Stimulated activated CD8-positive, alpha-beta memory T cell treated with anti-CD3 and anti-CD28 coated beads, Interleukin-15, amount 100 ng/mL, for 24 hours (primary cell): ENCODE measurements at places on chromosomes 7 and 10.

DNA sequence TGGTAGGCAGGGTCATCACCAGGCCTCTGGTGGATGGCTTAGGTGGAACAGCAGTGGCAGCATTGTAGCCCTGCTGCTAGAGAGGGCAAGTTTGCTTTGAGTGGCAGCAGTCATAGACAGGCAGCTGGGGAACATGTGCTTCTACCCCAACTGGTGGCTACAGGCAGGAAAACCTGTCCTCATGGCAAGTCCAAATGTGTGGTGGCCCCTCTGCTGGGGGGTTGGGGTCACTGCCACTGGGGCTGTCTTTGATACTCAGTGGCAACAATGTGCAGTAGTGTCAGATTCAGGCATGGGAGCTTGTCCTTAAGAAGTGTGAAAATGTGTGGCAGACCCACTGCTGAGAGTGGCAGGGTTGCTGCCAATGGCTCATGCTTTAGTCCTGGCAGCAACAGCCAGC lies 186.2 kb upstream of the NPSR1 start:
- DNase-seq: no peak

GRCh38 chr10:127456122-127456521 lies 93.0 kb upstream of the NPS start:
- DNase-seq: no peak

DNA sequence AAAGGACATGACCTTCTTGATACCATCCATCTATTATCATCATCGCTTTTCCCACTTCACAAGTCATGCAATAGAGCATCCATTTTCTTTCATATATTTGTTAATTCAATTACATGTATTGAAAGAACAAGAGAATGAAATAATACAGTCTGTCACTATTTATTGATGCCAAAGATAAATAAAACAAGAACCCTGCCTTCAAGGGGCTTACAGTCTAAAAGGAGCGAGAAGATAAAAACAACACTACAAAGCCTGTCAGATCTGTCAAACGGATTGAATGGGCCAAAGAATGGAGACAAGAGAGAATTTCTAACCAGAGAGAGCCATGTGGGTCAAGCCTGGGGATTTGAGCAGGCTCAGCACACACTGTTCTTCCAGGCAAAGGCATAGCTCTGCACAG lies 15.9 kb downstream of the CPA5 start:
- DNase-seq: no peak

- DNase-seq: no peak
Measured at GRCh38 chr10:1369665-1370064, 313.5 kb downstream of the WDR37 start.

DNA sequence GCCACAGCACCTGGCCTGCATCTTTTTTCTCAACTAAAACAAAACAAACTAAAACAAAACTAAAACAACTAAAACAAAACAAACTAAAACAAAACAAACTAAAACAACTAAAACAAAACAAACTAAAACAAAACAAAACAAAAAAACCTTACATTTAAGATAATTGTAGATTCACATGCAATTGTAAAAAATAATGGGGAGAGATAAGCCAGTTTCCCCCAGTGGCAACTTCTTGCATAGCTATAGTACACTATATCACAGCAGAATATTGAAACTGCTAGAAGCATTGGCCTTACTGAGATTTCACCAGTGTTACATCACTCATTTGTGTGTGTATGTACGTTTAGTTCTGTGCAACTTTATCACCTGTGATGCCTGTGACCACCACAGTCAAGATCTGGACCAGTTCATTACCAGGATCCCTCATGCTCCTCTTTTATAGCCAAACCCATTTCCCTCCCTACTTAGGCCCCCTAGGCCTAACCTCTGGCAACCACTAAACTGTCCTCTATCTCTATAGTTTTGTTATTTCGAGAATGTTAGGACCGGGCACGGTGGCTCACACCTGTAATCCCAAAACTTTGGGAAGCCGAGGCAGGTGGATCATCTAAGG lies 9.3 kb downstream of the FXYD4 start:
- DNase-seq: no peak

- DNase-seq: no peak
Measured at GRCh38 chr7:7212612-7213011, 30.3 kb downstream of the C1GALT1 start.

DNA sequence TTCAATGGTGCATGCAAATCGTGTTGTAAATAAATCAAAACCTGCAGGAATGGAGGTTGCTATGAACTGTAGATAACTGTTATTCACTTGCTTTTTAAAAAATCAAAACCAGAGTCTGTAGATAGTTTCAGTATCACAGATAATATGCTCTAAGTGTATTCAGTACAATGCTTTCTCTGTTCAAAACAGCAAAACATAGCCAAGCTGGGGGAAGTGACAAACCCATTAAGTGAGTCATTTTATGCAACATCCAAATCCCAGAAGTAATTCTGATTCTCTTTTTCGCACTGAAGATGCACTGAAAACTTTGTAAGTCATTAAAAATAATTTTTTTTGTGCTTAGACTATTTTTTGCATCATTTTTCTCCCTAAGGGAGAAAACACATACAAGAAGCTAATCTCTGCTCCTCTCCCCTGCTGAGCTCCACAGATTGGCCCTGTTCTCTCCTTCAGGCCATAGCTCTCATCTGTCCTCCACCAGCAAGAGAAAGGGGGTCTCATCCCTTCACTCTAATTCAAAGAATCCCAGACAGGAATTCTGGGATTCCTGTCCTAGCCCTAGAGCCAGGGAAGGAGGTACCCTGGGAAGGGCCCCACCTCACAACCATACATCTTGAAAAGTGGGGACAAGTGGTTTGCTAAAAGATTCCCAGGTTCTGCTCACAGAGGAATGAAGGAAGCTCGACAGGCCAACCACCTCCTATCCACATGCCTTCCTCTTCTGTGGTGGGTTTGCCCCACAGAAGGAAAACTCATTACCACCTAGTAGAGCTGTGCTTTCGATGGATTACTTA lies 4.9 kb downstream of the PRTFDC1 start:
- DNase-seq: no peak

DNA sequence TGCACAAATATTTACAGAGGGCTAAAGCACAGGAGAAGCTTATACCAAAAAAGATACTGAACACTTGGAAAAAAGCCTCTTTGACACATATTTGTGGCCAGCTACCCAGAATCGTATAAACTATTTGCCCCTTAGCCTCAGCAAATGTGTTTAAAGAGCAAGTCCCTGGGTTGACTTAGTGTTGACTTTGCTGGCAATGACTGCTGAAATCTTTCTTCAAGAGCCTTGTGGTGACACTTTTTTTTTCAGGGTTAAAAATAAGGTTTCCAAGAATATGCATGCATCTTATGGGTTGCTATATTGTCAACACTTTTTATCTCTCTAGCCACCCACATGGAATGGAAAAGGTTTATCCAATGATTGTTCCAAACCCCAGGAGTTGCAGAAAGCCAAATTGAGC lies 14.9 kb upstream of the PLEKHS1 start:
- no peak for DNase-seq

- no peak for DNase-seq
Measured at GRCh38 chr7:101882005-101882421, 64.6 kb downstream of the CUX1 start.

DNA sequence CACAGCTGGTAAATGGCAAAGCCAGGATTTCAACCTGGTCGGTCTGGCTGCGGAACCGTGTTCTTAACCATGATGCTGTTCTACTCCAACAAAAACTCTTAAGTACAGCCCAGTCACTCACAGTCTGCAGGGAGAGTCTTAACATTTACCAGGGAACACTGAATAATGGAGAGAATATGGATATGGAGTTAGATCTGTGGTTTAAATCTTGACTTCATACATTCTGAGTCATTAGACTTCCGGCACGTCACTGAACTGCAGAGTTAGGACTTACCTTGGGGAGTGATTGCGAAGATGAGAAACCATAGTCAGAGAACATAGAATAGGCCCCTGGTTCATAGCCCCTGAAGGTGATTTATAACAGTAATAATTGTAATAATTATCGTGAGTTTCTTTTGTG lies 61.7 kb downstream of the ADRA2A start:
- no peak for DNase-seq

- DNase-seq: no peak
Measured at GRCh38 chr7:1457059-1457948, 2.0 kb downstream of the MICALL2 start.

GRCh38 chr10:24449321-24449740 lies 240.4 kb downstream of the KIAA1217 start:
- no peak for DNase-seq

- DNase-seq: no peak
Measured at GRCh38 chr7:88842201-88842600, 46.7 kb upstream of the TEX47 start.

DNA sequence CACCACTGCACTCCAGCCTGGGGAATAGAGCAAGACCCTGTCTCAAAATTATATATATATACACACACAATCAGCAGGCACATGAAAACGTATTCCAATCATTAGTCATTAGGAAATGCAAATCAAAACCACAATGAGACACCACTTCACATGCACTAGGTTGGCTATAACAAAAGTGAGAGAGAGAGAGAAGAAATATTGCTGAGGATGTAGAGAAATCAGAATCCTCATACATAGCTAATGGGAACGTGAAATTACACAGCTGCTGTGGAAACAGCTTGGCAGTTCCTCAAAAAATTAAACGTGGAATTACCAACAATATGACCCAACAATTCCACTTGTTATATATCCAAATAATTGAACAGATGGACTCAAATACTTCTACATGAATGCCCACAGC lies 43.3 kb upstream of the CNNM1 start:
- DNase-seq: no peak

GRCh38 chr10:24690961-24691512 lies 32.6 kb downstream of the ARHGAP21 start:
- DNase-seq: no peak

- DNase-seq: no peak
Measured at GRCh38 chr10:17059197-17059688, 70.4 kb downstream of the CUBN start.

DNA sequence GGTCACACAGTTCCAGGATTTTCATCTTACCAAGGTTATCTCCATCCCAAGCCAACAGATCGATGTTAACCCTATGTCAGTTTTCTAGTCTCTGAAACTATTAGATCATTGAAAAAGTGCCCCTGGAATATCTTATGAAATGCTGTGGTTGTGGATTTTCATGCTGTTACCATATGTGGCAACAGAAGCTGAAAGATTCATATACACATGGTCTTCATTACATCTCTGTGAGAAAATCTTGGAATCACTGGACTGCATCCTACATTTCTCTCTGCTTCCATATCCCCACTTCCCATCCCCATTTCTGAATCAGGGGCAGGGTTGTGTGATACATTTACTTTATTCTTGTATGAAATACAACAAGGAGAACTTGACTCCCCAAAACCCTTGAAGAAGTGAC lies 146.1 kb downstream of the SLC16A9 start:
- DNase-seq: no peak

- DNase-seq: no peak
Measured at GRCh38 chr7:104980841-104981671, 32.9 kb upstream of the KMT2E start.

GRCh38 chr10:42979181-42979580 lies 97.7 kb upstream of the RET start:
- DNase-seq: no peak

- no peak for DNase-seq
Measured at GRCh38 chr10:65319493-65319892, 1606.3 kb upstream of the LRRTM3 start.

- no peak for DNase-seq
Measured at GRCh38 chr10:114131094-114131493, 42.9 kb downstream of the CCDC186 start.

DNA sequence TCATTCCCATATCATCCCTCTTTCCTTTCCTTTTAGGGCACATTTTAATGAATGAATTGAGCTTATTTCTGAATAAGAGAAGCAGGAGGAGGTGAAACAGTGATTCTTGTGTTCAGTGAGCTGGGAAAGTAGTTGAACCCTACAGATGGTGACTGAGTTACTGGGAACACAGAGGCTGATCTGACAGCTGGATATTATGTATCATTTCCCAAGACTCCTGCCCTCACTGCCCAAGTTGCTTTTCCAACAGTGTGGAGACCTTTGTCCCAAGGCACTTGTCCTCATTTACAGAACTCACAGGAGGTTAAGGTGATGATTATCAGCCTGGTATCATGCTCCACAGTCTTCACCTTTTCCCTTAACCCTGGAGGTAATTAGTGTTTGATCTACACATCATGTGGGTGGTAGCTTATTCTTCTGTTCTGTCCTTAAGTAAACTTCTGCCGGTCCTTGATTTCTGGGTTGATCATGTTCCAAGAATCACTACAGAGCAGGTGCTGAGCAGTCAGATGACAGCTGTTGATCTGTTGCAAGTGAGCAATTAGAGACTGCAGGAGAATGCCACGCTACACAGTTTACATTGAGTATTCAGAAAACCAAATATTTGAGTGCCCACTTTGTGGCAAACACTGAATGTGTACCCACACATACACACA lies 2.6 kb downstream of the PRLHR start:
- no peak for DNase-seq

GRCh38 chr7:141184532-141185190 lies 110.8 kb downstream of the TMEM178B start:
- no peak for DNase-seq

- DNase-seq: no peak
Measured at GRCh38 chr10:20105236-20105635, 289.0 kb downstream of the PLXDC2 start.

DNA sequence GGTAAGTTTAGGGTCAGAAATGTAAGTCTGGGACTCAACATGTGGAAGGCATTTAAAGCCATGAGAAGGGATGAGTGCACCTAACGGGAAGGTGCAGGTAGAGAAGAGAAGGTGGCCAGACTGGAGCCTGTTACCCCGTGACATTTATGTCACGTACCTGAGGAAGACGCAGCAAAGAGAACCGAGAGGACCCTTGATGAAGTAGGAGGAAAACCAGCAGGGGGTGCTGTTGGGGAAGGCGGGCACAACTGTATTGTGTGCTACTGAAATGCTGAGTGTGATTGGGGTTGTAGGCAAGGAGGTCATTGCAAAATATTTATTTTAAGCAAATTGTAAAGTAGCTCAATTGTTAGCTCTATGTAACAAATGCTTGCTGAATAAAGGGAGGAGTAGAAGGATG lies 338.2 kb upstream of the PRKCQ start:
- peak; percentile 49 for DNase-seq

DNA sequence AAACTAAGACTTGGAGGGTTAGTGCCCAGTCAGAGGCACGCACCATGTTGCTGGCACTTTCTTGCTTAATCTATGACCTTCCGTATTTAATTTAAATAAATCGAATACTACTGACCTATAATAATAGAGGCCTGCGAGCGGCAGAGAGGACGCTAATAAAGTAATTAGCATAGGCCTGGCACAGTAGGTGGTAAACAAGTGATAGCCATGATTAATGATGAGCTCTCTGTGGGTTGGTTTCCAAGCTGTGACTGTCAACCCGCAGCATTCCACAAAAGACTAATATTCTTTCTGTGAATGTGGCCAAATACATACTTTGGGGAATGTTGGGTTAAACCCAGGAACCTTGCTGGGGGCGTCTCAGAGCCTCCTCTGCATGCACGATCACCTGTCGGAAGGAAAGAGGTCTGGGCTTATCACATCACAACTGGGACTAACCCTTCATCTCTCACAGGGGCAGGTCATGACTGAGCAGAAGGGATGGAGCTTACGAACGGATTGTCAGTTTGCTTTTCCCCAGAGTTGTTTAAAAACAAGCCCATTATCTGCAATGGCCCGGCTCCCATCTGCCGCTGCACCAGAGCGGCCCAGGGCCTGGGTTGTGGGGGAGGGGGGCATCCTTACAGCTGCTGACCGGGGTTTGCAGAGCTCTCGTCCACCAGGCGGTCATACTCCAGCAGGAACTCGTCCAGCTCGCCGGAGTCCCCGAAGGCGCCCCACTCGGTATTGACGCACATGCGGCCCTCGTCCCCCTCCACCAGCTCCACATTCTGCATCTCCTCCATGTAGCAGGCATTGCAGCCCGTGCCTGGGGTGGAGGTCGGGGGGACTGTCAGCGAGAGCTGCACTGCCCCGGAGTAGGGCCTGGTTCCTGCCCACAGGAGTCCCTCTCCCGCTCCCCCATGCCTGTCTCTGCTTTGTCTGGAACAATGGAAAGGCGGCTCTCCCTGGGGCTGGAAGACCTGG lies 6.2 kb upstream of the MYL7 start:
- DNase-seq: no peak
